Stimulated activated effector memory CD8-positive, alpha-beta T cell treated with anti-CD3 and anti-CD28 coated beads, Interleukin-12 subunit alpha, Interleukin-12 subunit beta, amount 100 ng/mL, for 72 hours (primary cell): ENCODE measurements at places on chromosomes 4 and X.

GRCh38 chr4:2428496-2429213 lies 9.9 kb downstream of the CFAP99 start:
- no peak for DNase-seq

GRCh38 chr4:105588252-105588651 lies 35.8 kb downstream of the ARHGEF38 start:
- no peak for DNase-seq

DNA sequence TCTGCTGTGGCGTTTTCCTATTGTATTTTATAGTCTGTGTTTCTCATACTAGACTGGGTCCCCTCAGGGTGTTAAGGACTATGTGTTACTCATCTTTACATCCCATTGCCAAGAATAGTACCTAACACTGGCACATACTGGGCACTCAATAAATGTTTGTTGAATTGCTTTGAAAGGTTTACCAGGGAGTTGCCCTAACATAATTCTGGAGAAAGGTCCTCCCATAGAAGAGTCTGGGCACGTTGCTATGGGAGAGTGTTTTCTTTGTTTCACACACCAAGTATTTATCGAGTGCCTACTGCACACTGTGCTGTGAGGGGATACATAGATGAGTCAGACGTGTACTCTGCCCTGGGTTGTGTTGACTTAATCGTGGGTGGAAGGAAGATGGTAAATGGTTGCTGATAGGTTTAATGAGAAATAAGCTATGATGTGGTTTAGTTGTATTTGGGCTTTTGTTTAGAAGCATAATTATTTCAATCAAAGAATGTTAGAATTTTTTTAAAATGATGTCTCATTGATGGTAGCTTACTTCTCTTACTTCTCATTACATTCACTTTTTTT lies 42.9 kb downstream of the AFF1 start:
- DNase-seq: peak; percentile 54

DNA sequence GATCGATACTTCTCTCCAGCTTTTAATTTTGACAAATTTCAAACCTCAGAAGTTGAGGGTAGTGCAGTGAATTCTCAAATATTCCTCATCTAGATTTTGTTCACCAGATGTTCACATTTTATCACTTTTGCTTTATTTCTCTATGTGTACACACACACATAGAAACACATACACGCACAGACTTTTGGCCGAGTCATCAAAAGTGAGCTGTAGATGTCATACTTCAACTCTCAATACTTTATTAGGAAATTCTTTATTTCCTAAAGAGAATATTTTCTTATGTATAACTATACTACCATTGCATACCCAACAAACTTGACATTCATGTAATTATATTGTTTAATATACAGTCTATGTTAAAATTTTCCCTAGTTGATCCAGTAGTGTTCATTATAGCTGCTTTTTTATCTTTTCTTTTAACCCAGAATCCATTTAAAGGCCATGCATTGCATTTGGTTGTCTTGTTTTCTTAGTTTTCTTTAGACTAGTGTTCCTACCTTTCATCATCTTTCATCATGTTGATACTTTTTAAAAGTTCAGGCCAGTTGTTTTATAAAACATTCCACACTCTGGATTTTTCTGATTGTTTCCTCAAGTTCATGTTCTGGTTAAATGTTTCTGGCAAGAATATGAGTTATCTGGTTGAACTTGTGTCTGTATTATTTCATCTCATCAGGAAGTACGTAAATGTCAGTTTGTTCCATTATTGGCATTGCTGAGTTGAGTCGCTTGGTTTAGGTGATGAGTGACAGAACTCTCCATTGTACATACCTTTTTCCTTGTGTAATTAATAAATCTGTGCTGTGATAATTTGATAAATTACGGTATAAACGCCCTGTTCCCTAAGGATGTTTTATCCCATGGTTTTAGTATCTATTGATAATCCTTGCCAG lies 94.1 kb upstream of the TLR2 start:
- no peak for DNase-seq

- DNase-seq: no peak
Measured at GRCh38 chrX:134167591-134168203, 69.3 kb upstream of the CCDC160 start.
